ENCODE measurements at places on chromosomes 5 and 9. TPM values are rescaled to one million over a fixed set of nuclear protein-coding genes. Genes with fewer than 3 reads are reported as not detected.

DNA sequence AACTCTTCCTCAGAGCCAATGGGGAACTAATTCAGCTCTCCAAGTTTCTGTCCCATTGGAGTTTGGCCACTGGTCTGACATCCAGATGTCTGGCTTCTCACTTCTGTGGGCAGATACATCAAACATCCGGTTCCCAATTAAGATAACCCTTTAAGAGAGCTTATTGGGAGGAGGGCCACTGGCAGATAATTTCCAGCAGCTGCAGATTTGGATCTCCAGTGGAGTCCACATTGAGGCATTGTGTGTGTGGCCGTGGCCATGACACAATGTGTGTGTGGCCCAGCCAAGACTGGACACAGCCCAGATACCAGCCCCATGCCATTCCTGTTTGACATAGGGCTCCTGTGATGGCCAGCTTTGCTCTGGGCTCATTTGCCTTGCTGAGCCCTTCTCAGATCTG is 110.5 kb upstream of the MAP1B start:
- DNase-seq = no peak

The CTXN3 gene
- not detected for polyA plus RNA-seq

DNA sequence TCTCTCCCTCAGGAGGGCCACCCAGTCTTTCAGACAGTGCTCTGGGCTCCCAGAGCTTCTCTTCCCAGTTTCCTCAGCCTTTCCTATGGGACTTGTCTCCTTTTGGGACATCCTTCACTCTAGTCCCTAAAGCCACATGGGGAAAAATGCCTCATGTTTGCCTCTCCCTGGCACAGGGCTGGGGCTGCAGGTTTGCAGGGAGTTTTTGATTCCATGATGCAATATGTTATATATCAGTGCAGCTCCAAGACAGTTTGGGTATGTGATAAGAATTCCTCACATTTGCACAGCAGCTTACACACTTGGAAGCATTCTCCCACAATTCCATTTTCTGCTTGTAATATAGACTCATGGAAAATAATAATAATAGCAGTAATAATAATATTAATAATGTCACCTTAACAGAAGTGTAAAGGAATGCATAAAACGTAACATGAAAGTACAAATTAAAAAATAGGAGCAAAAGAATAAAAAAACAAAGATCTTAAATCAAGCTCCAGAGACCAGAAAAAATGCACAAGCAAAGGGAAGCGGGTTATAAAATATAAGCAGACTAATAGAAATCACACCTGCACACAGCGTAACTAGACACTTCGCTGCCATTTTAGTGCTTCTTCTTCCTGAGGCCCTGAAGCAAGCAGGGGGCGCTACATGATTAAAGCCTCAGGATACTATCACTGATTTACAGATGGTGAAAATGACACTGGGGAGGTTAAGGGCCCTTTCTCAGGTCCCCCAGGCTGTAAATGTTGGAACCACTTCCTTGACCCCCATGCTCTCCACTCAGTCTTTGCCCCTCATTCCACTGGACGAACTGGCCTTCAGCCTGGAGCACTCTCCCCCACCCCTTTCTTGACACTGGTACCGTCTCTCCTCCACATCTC is 70.0 kb upstream of the IL17B start:
- no peak for DNase-seq

DNA sequence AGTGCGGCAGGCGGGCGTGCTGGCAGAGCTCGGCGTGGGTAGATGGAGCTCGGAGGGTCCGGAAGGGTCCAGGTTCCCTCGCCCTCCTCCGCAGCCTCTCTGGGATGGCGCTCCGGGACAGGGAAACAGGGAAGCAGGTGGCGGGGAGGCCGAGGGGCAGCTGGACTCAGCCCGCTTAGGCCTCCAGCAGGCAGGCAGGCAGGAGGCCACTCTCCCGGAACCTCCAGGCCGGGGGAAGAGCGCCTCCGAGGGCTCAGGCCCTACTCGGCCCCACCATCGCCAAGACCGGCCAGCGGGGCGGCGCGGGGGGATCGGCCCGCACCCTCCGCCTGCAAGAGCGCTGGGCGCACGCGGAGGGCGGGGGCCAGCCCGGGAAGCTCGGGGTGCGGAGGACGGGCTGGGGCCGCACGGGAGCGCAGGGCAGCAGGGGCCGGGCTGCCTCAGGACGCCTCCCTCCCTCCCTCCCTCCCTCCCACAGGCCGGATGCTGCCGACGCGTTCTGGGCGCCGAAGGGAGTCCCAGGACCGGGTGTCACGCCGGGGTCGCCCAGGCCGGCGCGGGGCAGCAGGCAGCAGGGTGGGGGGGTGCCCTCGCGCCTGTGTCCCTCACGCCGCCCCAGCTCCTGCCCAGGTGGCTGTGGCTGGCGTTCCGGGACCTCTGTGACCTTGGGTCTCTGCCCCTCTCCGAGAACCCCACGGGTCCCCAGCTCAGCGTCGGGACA is 977 bp downstream of the MGAT4B start:
- DNase-seq = no peak

The FYB1 gene
- polyA plus RNA-seq = 2.8 TPM

GRCh38 chr9:112249277-112249676 is 74.2 kb upstream of the SUSD1 start:
- DNase-seq = no peak

- no peak for DNase-seq
Observed at GRCh38 chr5:12965804-12966203, 978.7 kb downstream of the DNAH5 start.

GRCh38 chr9:128081056-128081455 is 13.0 kb downstream of the SLC25A25 start:
- DNase-seq = no peak

DNA sequence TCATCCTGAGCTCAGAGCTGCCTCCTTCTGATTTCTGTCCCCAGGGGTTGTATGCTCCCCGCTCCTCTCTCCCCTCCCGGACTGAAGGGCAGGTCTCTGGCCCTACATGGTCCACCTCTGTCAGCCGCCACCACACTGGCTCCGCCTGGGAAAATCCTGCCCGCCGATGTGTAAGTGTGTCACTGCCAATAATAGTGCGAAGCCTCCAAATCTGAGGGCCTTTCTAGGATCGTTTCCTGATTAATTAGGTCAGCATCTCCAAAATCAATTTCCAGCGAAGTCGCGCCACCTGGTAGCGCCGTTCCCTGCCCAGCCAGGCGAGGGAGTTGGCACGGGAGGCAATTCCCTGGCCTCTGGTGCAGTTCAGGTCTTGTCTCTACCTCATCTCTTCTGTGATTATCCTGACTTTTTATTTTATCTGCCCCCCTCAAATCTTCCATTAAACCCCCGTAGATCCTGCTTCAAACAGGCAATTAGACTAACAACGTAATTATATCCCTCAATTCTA is 73.5 kb downstream of the ZNF618 start:
- DNase-seq = no peak

The DBH gene
- polyA plus RNA-seq = 0.94 TPM

The NIPAL4 gene
- polyA plus RNA-seq = 0.63 TPM

DNA sequence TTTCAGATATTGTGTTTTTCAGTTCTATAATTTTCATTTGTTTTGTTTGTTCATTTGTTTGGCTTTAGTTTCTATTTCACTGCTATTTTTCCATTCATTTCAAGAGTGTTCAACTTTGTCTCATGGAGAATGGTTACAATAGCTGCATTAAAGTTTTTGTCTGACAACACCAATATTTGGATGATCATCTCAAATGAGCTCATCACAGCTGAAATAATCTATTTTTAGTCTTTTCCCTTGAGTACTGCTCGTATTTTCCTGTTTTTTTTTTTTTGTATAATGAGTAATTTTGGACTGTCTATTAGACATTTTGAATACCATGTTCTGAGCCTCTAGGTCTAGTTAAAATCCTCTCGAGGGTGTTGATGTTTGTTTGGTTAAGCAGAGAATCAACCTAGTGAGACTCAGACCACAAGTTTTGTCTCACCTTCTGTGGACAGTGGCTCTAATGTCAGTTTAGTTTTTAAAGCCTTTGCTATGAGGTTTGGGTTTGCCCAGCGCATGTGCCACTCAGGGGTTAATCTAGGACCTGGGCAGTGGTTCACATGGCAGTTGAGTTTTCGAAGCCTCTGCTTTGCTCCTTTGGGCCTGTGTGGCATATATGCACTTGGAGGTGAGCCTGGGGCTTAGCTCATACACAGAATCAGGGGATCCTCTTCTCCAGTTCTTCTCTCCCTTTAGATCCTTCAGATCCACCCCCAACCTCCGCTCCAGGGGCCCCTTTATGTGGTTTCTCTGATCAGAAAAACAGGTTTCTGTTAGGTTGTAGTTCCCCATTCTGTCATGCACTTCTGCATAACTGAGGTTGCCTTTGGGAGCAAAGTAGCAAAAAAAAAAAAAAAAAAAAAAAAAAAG is 79.8 kb downstream of the ARSB start:
- DNase-seq = no peak

GRCh38 chr9:21710548-21711191 is 91.8 kb upstream of the MTAP start:
- DNase-seq = no peak

GRCh38 chr9:17017931-17018491 is 116.8 kb upstream of the CNTLN start:
- DNase-seq = no peak

GRCh38 chr5:109691996-109692395 is 2.3 kb downstream of the MAN2A1 start:
- DNase-seq = no peak
